Epithelial cell of proximal tubule (primary cell): ENCODE measurements at places on chromosomes 6 and 20. TPM values are rescaled to one million over a fixed set of nuclear protein-coding genes. Genes with fewer than 3 reads are reported as not detected.

DNA sequence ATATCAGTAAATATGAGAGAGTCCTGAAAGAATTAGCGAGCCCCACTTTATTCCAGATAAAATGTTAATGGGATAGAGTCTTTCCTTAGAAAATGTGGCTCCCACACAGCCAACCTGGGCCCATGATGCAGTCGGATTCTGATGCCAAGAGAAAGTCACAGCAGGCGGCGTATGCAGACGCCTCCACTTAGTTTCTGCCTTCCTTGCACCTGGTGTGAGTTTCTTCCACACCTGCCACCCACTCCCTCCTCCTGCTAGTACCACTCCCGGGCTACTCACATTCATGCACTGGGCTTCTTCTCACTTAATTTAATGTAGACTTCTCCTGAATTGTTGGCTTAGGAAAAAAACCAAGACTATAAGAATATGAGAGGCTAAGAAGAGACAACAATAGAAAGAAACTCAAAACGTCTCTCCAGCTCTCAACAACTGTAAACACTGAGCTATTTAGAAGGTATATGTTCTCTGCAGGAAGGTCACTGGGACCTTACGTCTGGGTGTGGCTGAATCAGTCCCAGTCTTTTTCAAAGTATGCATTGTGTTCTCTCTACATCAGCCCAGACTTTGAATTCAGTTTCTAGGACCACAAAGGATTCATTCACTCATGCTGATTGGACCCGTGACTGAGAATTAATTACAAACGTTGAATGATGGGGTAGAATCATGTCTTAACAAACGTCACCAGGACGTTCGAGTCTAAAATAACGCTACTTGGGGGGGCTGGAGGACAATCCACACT is 70.4 kb downstream of the GCNT2 start:
- DNase-seq, result no peak

The SYNE1 gene
- 13.5 and 17.4 TPM in 2 replicates for total RNA-seq

DNA sequence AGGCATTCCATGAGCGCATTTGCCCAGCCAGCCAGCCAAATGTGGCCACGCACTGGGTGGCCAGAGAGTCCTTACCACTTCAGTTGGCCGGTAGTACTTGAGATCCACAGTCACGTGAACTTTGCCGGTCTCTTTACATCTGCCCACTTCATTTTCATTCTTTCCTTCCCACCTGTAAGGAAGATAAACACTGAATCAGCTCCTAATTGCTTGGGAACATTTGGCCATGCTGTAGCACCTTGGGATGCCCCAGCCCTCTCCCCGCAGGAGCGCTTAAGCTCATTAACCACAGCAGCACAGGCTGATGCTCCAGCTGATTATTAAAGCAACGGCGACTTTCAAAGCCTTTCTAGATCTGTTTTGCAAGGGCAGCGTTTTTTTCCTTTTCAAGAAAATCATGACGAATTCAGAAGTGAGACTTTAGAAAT is 116.6 kb downstream of the FOXC1 start:
- DNase-seq, result no peak

The SPAG4 gene
- 3.5 and 15.9 TPM in 2 replicates for total RNA-seq
